ENCODE measurements at places on chromosomes 5 and 9.
A peak's percentile ranks its signal among the peaks of the same experiment; 100 is the strongest.

DNA sequence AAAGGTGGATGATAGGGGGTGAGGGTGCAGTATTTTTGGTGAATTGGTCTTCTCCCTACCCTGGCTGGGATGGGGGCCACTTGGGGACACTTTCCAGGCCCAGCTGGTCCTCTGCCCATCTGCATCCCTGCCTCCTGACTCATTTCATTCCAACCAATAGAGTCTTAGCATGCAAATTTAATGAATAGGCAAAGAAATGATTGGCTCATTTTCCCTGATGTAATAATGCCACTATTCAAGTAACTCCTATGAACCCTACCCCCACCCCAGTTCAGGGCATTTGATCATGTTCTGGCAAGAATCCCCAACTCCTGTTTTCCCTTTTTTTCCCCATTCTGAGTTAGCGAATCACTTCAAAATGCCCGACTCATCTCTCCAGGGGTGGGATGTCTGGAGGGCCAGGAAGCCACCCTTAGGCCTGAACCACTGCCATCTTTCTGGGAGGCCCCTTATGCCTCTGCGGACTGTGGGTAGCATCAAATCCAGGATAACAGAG, 56.7 kb downstream of the PCDH1 start:
- no peak for DNase-seq

- DNase-seq: no peak
These were observed 162.3 kb upstream of the CYLC2 start for GRCh38 chr9:102832814-102833213.

- no peak for DNase-seq
These were observed 220.1 kb downstream of the MEF2C start for GRCh38 chr5:88662846-88663245.

DNA sequence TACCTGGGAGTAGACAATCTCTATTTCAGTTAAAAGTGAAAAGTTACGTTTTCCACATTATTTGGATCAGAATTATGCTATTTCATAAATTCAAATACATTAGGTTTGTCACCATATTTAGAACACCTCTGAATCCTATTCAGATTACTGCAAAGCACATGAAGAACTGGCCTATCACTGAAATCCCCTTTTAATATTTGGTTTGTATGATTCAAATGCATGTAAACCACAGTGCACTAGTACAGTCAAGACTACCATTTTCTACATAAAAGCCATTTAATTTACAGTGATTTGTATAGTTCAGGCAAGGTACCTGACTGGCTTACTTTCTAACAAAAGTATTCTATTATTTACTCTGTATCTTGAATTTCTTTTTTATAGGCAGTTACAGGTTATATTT, 212.5 kb downstream of the MEF2C start:
- DNase-seq: no peak

DNA sequence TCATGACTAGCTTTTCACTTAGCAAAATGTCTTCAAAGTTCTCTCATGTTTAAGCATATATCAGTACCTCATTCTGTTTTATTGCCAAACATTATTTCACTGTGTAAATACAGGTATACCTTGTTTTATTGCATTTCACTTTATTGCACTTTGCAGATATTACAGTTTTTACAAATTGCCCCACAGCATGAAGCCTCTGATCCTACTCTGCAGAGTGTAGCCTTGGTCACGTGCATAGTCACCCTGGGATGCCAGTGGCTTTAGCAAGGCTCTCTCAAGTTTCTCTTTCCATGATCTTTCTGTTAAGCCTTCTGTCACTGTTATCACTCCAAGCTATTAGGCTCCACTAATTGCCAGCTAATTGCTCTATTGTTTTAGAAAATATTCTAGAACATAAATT, 182.2 kb upstream of the GRIA1 start:
- no peak for DNase-seq

GRCh38 chr9:75939536-75940111, 49.2 kb downstream of the PCSK5 start:
- DNase-seq: no peak

- DNase-seq: no peak
These were observed 30.4 kb downstream of the FBXW11 start for GRCh38 chr5:171975877-171976667.

DNA sequence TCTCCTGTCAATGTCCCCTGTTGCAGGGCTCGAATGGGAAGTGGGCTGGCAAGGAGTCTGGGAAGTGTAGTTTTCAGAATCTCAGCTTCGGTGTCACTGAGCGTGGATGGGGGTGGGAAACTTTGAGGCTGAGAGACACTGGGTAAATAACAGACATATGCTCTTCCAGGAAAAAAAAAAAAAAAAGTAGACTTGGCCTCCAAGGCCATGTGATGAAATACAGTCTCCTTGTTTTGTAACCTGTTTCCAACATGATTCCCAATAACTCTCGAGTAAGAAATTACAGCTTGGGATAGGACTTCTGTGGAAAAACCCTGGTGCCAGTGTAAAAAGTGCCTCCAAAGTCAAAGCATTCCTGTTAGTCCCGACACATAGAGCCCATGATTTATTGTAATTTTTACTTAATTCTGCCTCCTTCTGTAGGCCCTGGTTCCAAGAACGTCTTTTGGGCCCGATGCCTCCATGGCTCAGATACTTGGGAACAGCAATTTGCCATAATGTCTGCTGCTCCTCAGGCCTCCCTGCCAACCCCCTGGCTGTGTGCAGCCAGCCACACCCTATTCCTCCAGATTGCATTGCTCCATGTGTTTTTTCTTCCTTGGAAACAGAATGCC, 119.5 kb upstream of the TNC start:
- no peak for DNase-seq

- DNase-seq: peak; percentile 91
These were observed 55.8 kb downstream of the SLC22A5 start for GRCh38 chr5:132425009-132425937.

DNA sequence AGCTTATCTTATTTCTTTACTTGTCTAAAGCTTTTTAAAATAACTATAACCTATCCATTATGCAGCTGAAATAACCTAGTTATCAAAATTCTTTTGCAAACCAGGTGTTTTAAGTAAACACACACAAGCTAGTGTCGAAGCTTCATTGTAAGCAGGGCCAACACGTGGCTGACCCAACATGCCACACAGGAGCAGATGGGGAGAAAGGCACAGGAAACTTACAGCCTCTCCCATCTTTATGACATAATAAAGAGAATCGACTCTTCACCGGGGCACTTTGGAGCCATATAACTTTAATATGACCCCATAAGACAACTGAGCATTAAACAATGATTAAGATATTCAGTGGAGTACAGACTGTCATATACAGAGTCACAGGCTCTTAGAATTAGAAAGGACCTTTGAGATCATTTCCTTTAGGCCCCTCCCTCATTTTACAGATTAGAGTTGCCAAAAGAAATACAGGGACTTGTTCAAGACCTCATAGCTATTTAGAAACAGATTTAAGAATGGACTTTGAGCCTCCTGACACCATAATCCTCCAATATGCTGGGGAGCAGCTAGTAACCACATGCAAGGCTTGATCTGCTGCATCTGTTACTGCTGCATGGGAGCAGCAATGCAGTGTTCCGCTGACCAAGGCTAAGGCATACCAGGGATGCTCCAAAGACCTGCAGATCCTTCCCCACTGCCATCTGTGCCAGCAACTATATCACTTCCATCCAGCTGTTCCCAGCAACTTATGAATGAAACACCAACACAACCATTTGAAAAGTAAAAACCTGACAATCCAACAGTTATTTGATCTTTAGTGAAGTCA, 75.4 kb downstream of the RASEF start:
- DNase-seq: no peak

DNA sequence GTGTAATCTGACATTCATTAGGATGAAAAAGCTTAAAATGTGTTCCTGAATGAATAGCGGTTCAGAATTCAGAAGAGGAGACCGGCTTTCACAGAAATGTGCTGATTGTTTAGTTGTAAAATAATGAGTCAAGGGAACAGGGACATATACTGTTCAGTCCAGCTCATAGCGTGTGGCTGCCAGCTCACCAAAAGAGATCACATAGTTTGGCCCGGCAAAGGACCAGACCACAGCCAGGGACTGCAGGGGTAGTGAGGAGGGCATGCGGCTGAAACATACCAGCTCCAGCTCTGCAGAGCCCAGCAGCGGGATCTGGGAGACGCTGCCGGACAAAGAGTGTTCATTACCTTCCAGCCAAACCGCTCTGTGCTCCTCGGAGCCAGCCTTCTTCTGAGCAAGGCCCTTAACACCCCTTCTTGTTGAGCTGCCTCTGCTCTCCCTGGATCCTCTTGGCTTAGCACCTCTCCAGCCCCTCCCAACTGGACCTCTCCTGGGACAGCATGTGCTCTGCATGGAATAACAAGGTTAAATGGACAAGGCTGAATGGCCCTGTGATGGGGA, 116.8 kb upstream of the CNTLN start:
- DNase-seq: no peak

DNA sequence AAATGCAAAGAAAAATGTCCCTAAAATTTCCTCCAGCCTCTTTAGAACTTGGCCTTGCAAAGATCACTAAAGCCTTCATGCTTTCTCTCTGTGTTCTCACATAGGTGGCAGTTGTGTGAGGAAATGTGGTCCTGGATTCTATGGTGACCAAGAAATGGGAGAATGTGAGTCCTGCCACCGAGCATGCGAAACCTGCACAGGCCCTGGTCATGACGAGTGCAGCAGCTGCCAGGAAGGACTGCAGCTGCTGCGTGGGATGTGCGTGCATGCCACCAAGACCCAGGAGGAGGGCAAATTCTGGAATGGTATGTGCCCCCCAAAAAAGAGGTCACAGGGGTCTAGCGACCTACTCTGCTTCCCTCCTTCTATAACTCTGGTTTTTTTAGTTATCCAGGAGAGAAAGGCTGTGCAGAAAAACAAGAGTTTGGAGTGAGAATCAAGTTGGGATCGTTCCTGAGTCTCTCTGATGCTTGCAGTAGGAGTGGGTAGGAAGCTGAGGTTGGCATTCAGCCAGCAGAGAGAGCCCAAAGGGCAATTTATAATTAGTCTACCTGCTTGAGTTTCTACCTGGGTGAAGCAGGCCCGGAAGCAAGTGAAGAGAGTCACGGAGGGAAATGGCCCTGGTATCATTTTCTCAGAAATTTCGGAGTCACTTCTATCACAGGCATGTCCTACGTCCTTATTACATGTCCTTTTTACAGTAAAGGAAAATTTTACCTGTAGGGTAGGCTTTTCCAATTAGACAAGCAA, 97.5 kb downstream of the RFK start:
- no peak for DNase-seq

GRCh38 chr5:73514418-73514817, 16.2 kb downstream of the BTF3 start:
- DNase-seq: no peak

DNA sequence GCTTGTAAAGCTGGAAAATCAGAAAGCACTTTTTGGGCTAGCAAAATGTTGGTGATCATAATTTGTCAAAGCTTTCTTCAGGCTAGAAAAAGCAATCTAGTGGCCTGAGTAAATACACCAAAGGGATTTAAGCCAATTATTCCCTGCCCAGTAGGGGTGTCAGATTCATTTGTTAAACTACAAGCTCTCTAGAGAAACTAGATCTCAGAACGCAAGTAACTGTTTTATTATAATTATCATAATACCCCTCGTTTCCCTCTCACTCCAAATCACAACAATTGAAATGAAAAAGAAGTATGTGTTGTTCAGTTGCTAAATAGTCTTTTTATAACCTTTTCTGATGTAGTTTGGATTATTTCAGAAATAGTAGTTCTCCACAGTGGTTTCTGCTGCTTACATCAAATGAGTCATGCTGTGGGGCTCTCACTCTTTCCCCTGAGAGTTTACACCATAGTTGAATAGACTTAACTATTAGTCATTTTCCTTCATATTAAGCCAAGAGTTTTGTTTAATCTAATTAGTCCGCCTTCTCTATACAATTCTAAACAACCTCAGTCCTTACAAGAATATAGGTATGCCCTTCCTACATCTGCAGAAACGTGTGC, 918.6 kb upstream of the DMAC1 start:
- no peak for DNase-seq

GRCh38 chr9:1087120-1087881, 37.1 kb downstream of the DMRT2 start:
- no peak for DNase-seq

DNA sequence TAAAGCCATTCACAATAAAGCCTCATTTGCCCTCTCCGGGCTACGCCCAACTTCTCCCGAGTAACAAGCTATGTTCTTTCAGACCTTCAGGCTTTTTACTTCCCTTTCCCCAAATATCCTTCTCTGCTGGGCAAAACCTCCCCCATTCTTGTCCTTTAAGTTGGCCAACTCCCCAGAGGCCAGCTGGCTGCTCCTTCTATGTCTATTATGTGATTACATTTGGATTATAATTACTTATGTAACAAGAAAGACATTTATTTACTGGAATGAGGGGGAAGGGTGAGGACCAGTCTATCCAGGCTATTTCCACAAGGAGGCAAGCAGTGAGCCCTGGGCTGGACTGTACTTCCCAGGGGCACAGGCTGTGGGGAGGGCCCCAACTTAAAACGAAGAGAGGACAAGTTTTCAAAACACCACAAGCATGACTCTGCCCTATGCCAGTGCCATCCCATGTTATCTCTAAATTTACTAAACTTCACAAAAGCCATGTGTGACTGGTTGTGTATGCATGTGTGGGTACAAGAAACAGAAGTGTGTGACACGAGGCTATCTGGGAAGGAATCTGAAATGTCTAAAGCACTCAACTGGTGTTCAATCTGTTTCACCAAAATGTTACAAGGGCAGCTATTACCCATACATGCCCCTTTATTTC, 84.5 kb downstream of the GNAQ start:
- no peak for DNase-seq

DNA sequence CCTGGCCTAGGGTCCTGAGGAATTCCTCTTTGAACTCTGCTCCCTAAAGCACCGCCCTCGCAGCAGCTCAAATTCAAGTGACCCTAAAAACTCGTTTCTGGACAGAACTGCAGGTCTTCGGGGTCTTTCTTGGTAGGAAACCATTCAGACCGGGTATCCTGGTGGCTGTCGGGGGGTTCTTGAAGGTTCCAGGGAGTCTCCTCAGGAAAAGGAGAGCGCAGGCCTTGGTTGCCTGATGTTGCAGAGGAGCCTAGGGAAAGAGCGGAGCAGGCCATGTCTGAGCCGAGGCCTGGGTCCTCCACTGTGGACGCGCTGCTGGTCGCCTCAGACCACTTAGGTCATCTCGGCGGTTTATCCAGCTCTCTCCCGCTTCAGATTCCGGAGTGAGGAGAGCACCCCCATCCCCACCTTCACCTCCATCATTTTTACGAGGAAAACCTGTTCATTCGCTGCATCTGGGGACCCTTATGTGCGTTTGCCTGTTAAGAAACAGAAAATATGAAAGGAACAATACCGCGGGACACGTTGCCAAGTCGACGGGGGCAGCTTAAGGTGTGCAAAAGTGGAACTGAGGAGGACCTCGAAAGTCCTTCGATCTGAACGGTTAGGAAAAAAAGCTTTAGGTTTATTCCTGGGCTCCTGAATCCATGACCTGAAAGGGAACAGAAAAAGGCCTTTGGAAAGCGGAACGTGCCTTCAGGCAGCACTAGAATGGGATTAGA, 299.4 kb downstream of the PARP8 start:
- no peak for DNase-seq

GRCh38 chr5:159915904-159916840, at the start of gene ADRA1B:
Gene ADRA1B (plus strand): TSS chr5:159916482. CDS start chr5:159916906, 424 bp downstream.
- DNase-seq: peak; percentile 43

- no peak for DNase-seq
These were observed 14.5 kb downstream of the FBXO10 start for GRCh38 chr9:37561682-37562081.

All from activated CD4-positive, alpha-beta T cell treated with anti-CD3 and anti-CD28 coated beads, Interleukin-2, Interleukin-6, amounts not matched to agents 100 ng/mL and 50 ng/mL, durations not matched to agents 16 hours and 8 hours (primary cell).